Common myeloid progenitor, CD34-positive (primary cell): ENCODE measurements at places on chromosomes 13 and 19.

DNA sequence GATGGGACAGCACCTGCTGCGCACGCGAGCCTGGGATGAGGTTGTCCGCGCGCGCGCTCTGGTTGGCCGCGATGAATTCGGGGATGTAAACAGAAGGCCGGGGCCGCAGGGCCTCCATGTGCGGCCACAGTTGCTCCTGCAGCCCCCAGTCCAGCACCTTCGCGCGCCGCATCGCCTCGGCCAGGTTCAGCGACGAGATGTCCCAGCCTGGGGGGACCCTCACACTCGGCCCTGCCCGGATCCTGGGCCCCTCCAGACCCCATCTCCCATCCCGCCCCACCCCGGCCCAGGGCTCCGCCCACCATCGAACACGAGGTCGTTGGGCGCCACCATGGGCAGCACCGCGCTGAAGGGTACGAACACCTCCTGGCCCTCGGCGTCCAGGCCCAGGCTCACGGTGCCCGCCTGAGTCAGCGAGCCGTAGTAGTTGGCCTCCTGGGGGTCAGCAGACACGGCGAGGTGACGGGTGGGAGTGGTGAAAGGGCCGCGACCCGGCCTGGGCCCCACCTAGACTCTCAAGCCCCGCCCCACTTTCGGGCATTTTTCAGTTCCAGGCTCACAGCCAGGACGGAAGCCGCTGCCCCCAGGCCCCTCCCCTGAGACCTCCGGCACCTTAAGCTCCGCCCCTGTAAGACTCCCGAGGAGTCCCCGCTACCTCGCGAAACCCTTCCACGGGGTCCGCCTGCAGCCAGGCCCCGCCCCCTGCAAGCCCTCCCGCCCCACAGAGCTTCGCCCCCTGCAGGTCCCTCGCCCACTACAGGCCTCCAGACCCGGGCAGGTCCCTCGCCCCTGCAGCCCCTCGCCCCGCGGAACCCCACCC is 1.1 kb downstream of the ISYNA1 start:
- peak; percentile 95 for DNase-seq

DNA sequence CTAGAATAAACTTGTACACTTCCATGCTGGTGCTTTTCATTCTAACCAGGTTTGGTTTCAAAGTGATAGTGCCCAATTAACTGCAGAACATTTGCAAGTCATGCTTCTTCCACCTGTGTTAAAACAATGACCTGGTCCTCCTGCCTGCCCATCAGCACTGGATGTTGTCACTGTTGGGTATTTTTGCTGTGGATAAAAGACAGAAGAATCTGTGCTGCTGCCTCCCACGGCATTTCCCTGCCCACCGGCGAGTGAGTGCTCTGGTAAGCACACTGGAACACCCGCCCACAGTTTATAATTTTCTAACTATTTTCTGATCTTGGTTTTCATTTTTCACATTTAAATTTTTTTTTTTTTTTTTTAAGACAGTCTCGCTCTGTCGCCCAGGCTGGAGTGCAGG is 2.3 kb upstream of the AKAP8 start:
- DNase-seq, result no peak

DNA sequence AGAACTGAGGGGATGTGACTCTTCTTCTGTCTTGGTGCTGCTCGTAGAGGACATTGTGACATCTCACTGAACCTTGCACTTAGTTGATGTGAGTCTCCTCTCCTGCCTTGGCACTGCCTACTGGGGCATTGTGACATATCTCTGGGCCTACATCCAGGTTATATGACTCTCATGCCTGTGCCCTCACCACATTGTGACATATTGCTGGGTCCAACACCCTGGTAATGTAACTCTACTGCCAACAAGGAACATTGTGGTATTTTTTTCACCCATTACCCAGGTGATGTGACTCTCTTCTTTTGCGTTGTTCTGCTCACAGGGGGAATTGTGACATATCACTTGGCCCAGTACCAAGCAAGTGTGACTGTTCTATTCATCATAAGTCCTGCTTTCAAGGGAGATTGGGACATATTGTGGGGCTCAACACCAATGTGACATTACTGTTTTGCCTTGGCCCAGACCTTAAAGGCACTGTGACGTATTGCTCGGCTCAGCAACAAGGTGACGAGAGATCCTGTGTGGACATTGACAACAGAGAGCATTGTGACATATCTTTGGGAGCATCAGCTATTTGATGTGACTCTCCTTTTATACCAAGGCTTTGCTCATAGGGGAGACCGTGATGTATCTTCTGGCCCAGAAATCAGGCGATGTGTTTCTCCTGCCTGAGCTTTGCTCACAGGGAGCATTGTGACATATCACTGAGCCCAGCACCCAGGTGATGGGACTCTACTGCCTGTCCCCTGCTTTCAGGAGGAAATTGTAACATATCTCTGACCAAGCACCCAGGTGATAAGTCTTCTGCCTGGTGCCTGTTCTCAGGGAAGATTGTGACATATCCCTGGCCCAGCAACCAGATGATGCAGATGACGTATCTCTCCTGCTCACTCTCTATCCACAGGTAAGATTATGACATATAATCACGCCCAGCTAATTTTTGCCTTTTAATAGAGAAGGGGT is 12.2 kb upstream of the ZNF429 start:
- no peak for DNase-seq

DNA sequence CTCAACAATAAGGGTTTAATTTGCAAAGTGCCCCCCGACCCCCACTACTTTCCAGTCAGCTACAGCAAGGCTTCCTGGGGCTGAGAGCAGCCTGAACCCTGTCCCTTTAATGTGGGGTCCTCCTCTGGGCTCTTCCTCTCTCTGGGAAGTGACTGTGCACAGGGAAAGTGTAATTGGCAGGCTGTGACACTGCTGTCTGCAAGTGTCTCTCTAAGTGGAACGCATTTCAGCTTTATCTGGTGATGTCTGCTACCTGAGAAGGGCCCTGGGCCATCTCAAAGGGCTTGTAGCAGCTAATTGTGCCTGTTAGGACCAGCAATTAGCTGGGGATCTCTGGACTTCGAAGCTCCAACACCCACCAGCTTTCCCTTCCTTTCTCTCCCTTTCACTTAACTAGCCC is 406.6 kb downstream of the TSHZ3 start:
- no peak for DNase-seq

GRCh38 chr13:27170221-27170515 is 1.4 kb downstream of the USP12 start:
- peak; percentile 81 for DNase-seq

DNA sequence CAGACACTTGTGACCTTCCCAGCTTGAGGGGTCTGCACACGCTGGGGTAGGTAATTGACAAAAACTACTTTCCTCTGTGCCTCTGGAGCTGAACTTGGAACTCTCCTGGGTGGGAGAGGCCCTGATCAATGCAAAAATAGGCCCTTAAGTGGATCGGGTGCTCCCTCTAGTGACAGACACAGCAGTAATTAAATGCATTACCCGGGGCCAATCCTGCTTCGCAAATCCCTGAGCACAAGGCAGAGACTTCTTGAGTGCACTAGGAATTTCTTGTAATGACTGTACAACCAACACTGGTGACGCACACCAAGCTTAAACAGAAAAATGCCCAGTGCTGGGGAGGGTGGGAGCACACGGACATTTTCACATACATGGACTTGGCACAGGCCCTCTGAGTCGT is 10.6 kb upstream of the UBE2S start:
- peak; percentile 78 for DNase-seq

GRCh38 chr13:44516771-44517170 is 59.4 kb downstream of the TSC22D1 start:
- no peak for DNase-seq

DNA sequence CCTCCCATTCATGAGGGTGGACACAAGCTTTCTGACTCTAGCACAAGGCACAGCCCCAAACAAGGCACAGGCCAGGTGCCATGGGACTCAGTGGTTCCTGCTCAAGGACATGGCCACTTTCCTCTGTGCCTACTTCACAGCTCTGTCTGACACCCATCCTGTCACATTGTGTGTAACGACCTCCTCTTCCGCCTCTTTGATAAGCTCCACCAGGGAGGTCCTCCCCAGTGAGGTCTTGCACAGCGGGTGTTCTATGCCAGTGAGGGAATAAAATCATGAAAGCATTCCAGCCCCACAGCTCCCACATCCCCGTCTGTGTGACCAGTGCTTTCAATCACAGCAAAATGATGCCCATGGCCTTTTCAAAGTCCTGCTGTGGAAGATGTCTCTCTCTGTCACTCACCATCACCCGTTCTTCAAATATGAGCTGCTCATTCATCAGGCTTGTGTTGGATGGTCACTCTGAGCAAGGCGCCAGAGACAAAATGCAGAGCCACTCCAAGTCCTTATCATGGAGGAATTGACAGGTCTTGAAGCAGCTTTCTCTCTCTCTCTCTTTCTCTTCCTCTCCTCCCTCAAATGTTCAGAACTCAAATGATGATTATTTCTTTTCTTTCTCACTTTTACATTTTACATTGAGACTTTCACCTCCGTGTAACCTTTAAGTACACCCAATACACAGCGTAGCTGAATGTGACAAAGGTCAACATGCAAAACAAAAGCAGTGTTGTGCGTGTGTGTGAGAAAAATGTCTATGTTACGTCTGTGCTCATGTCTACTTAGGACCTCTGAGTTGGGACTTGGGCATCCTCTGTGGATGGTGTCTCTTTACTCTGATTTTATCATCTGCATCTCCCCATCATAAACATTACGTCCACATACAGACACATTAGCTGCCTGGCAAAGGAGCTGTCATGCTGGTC is 8.0 kb upstream of the SPATA13 start:
- no peak for DNase-seq

- peak; percentile 36 for DNase-seq
These were observed 418.8 kb downstream of the GPC5 start for GRCh38 chr13:91817250-91817649.

- no peak for DNase-seq
These were observed 13.7 kb upstream of the MAP3K10 start for GRCh38 chr19:40177286-40178070.

DNA sequence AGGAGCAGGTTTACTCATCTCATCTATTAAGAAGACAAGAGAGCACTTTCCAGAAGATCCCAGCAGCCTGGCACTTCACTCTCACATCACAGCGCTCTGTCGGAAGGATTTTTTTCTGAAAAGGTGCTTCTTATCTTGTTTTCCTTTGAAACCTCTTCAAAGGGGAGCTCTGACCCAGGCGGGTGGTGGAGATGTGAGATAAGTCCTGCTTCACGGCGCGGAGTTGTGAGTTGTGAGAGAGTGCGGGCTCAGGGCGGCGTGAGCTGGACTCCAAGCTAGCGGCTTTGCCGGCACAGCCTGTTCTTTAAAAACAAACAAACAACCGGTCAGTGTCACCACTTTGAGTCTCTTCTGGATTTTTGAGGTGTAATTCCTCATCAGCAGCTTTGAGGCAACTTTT is 169.0 kb upstream of the ARGLU1 start:
- DNase-seq, result no peak

- no peak for DNase-seq
These were observed 175.4 kb downstream of the DLEU7 start for GRCh38 chr13:50668049-50668448.

GRCh38 chr19:38869160-38869835 is 8.8 kb downstream of the RINL start:
- no peak for DNase-seq
